Tongue (tissue), 3 donors: ENCODE measurements at places on chromosomes 1 and 21. TPM values are rescaled to one million over a fixed set of nuclear protein-coding genes. Genes with fewer than 3 reads are reported as not detected.

DNA sequence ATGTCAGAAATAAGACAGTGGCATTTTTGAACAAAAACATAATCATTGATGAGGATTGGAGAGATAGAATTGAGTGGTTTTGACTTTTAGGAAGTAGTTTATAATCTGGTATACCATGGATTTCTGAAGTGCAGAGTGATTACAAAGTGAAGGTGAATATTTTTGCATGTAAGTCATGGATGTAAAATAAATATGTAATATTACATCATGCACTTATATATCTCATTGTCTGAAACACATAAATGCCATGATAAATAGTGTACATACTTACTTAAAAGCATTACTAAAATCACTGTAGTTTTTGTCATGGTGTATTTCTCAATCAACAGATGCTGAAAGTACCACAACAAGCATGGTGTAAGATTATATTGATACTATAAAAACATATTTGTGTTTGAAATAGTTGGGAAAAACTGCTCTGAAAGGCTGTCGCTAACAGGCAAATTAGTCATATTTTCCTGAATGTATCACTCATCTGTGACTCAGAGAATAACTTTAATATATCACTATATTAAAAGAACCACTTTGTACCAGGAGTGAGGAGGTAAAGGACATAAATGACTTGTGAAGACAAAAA lies 24.8 kb upstream of the RGS18 start:
- DNase-seq: no peak

GRCh38 chr21:29418813-29419212 lies 120.1 kb downstream of the BACH1 start:
- no peak for DNase-seq

- no peak for DNase-seq
These were observed 17.4 kb downstream of the PIK3C2B start for GRCh38 chr1:204477036-204477740.

GRCh38 chr1:222794656-222795474 lies 20.0 kb upstream of the DISP1 start:
- DNase-seq: no peak

DNA sequence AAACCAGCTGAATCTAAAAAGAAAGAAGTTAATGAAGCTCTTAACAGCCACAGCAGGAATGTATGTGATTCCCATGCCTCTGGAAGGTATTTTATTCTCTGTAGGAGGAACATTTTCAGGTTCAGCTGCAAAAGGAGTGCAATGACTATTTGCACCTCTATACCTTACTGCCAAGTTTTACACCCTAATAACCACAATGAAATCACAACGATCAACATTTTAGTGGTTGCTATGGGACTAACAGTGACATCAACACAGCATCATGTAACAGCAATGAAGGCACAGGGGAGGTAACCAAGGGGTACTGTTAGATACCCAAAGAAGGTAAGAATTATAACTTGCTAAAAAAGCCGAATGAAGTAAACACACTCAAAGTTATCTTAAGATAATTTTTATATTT lies 116.3 kb upstream of the HP1BP3 start:
- no peak for DNase-seq

- no peak for DNase-seq
These were observed 17.1 kb downstream of the PDZK1IP1 start for GRCh38 chr1:47172782-47173181.

DNA sequence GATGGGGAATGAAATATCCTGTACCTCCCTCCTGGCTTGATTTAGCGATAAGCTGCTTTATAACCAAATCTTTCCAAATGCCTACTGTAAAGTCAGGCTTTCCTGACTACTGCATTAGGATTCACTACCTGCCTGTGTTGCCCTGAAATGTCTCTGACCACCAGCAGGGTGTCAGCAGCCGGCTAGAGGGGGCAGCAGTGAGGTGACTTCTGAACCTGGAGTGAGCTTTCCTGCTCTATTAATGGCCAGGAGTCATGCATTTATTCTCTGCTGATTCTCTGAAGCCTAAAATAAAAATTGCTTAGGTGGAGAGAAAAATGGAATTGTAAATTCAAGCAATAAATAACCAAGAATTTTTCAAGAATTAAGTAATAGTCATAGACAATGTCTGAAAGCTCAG lies 2.5 kb downstream of the BACE2 start:
- DNase-seq: peak; percentile 44

Gene OR2C3
- total RNA-seq: not detected

Gene URB2
- total RNA-seq: 11.0 TPM

Gene CLEC20A
- not detected for total RNA-seq
